ENCODE measurements at places on chromosomes 16 and 17.

- DNase-seq: no peak
These were observed 379.8 kb downstream of the CNTNAP4 start for GRCh38 chr16:76656994-76657393.

GRCh38 chr16:68991075-68991474 lies 114.4 kb upstream of the HAS3 start:
- no peak for DNase-seq

GRCh38 chr17:8664456-8665126 lies 34.1 kb upstream of the MYH10 start:
- DNase-seq: no peak

DNA sequence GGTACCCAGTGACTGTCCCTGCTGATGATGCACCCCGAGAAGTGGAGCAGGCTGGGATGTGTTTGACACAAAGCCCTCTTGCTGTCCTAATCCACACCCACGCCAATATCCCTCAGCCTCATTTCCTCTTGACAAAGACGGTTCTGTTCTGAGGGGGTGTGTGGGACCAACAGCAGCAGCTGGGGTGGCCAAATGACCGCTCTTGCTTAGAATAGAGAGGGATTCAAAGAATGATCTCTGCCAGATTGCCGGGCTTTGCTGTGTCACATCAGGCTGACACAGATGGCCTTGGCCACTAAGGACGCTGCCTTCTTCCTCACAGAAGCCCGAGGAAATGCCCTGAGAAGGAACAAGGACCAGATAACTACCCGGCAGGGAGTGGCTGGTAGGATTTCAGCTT lies 250.7 kb downstream of the NTN1 start:
- no peak for DNase-seq

- no peak for DNase-seq
These were observed 234.7 kb upstream of the MAF start for GRCh38 chr16:79835194-79835593.

DNA sequence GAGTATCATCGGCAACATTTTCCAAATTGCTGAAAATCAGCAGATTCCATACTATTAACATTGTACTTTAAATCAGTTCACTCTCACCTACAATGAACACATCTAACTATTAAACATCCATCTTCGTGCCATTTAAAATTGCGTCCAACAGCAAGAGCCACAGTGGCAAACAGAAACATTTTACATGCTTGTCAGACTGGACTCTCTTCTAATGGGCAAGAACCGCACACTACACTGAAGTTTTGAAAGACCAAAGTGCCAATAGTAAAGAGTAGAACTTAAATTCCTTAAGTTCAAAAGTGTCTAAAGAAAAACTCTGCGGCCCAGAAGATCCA lies 652 bp downstream of the RPS15A start:
- no peak for DNase-seq

DNA sequence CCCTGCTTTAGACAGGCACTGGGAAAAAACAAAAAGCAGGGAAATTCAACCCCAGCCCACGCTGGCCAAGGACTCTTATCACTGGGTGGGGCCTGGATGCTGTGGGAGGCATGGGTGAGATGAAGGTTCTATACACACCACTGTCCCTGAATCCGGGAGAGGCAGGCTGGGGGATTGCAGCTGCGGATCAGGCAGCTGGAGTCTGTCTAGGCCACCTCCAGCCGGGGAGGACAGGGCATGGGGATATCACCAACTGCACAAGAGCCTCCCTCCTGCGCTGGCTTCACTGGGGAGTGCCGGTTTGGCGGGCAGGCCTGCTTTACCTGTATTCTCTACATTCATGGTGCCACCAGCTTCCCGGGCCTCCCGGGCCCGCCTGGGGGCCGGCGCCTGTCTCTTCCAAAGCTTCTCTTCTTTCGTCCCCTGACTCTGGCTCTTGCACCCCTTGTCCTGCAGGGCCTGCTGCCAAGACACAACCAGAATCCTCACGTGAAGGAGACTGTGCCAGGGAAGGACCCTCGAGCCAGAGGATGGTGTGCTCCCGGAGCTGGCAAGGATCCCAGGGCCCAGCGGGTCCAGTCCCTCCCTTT lies 13.9 kb downstream of the KIFC3 start:
- no peak for DNase-seq

GRCh38 chr17:18320301-18320700 lies 5.2 kb downstream of the SMCR8 start:
- no peak for DNase-seq

- no peak for DNase-seq
These were observed 51.6 kb downstream of the PMP22 start for GRCh38 chr17:15213381-15214087.

- no peak for DNase-seq
These were observed 104.4 kb downstream of the IRX5 start for GRCh38 chr16:55035029-55035428.

- no peak for DNase-seq
These were observed 12.1 kb downstream of the CD300A start for GRCh38 chr17:74478420-74479100.

- DNase-seq: peak; percentile 23
These were observed at the start of gene CENPT for GRCh38 chr16:67847064-67847861. Gene CENPT (minus strand): TSS chr16:67847693. CDS start chr16:67833859, 13,834 bp downstream.

GRCh38 chr17:50146230-50146926 lies 4.1 kb downstream of the PPP1R9B start:
- no peak for DNase-seq

DNA sequence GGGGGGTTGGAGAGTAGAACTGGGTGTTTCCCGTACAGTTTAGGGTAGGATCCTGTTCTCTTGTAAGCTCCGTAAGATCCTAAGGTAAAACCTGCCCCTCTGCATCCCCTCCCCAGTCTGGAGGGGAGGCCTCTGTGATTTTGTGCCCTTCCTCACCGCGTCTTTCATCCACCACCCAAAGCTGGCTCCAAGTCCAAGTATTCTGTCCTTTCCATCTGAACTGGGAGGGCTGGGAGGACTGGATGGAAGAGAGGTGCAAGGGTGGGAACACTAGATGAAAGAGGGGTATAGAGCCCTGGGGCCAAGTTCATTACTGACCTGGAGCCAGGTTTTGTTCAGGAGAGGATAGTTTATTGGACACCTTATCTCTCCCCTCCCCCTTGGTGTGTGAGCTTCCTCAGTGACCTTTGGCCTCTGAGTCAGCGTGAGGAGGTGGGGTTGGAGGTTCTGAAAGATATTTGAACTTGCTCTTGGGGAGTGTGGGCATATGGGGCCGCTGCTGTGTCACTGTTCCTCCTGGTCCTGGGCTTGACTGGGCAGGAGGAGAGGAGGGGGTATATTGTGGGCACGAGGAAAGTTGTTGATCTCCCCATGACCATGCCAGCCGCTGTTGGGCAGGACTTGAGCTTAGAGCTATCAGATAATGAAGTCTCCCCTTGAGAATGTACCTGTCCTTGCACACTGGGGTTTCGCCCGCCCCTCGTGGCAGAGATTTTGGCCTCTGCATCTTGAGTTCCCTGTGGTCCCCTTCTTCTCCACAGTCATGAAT lies 1.6 kb downstream of the LASP1 start:
- peak; percentile 69 for DNase-seq

DNA sequence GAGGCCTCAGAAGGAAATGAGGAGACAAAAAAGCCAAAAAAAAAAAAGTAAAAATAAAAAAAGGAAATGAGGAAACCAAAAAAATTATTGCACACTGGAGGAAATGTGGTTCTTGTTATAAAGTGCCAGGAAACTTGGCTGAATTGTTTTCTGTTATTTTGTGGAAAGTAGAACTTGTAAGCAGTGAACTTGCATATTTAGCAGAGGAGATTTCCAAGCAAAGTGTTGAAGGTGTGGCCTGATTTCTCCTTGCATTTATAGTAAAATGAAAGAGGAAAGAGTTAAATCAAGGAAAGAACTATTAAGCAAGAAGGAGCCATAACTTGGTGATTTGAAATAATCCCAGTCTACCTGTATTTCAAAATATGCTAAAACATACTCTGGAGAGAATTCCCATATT lies 34.1 kb upstream of the CPPED1 start:
- DNase-seq: no peak

GRCh38 chr17:45156242-45156641 lies 5.4 kb upstream of the HEXIM2 start:
- DNase-seq: no peak

- DNase-seq: no peak
These were observed 42.3 kb downstream of the TNRC6A start for GRCh38 chr16:24771779-24772157.

DNA sequence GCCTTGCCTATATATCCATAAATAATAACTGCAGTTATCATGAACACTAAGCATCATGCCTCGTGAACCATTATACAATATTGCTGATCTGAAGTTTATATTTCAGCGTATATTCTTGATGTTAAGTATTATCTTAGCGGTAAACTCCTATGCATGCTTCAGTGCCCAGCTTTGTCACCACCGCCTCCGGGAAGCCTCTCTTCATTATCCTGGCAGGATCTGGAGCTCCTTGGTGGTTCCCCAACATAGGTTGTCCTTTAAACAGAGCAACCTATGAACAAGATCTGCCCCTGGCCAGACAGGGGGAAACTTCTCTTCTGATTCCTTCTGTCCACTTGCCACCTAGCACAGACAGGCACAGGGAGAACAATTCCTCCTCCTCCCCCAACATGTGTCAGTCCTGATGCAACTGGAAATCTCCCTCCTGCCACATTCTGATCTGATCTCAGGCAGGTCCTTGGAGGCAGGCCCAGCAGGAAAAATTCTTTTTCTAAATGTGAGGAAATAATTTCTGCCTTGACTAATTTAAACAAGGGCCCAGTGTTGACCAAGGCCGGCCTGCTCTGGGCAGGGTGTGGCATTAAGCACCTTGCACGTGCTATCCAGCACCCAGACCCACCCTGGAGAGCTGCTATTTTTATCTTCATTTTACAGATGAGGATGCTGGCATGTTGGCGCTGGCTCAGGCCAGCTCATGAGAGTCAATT lies 22.4 kb downstream of the SPNS2 start:
- DNase-seq: no peak

DNA sequence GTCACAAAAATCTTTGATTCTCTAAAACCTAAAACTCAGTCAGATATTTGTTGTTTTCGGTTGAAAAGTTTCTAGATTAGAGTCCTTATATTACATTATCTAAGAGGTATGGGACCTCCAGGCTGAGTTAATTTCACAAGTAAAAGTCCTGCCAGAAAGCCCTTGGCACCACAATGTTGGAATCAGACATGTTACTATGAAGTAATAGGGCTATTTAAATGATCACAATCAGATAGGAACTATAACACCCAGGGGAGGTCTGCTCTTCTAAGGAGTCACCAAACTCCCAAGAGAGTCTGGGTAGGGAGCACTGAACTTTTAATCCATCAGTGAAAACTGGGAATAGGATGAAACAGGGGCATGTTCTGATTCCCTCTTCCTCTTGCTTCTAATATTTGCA lies 54.2 kb downstream of the WIPI1 start:
- DNase-seq: no peak

DNA sequence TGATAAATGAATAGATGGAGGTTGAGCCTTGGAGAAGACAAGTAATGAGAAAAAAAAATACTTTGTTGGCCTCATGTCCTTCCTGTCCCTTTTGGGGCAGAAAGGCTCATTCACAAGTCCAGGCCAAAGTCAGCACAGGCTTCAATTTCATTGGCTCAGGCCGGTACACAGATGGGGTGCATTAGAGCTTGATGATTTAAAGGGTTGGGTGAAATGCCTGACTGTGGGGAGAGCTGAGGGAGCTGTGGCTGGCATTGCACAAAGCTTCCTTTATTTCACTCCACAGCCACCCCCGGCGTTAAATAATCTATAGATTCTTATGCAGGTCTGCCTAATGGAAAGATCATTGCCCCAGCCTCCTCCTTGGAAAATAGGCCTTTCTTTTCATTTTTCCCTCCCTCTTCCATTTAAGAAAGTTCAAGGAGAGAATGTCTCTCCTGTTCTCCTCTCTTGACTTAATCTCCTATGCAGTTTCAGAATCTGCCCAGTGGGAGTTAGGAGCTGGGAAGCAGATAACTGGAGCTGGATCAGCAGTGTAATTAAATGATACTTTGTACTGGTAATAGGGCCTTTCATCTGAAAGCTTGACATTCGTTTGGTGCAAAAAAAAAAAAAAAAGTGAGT lies 24.4 kb downstream of the YPEL2 start:
- no peak for DNase-seq

GRCh38 chr17:2899906-2900305 lies 103.7 kb downstream of the RAP1GAP2 start:
- DNase-seq: no peak

DNA sequence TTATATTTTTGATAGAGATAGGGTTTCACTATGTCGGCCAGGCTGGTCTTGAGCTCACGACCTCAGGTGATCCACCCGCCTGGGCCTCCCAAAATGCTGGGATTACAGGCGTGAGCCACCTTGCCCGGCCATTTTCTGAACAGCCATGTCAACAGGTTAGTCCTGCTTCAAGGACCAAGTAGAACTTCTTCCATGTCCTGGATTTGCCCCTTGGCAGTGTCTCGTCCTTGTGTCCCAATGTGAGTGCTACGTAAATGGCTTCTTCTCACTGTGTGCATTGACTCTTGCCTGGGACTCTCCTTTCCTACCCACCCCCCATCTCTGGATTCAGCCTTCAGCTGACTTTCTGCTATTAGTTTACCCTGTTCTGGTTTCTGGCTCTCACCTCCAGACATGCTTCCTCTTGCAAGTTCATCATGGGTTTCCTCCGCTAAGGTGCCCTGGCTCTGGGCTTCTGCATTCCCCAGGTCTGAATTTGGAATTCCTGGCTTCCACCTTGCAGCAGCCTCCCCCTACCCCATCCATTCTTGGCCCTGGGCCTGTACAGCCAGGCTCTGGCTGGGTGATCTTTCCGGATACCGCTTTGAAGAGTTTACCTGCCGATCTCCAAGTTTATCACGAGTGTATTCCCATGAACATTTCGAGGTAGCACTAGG lies 14.0 kb upstream of the IRF8 start:
- DNase-seq: no peak

DNA sequence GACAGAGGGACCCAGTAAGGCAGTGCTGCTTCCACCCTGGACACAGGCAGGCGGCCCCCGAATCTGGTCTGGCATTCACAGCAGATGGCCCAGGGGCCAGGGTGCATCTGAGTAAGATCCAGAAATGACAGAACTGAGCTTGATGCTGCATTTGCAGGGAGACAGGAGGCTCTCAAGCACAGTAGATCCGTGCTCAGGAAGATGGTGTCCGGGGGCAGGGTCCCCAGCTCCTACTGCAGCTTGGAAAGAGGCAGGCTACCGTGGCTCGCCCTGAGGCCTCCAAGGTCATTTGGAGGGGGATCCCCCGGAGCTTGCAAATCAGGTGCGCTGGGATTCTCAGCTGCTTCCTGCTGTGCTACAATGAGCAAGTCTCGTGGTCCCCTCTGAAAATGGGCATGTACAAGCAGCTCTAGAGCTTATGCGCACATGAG lies 2.2 kb downstream of the C16orf95 start:
- no peak for DNase-seq

DNA sequence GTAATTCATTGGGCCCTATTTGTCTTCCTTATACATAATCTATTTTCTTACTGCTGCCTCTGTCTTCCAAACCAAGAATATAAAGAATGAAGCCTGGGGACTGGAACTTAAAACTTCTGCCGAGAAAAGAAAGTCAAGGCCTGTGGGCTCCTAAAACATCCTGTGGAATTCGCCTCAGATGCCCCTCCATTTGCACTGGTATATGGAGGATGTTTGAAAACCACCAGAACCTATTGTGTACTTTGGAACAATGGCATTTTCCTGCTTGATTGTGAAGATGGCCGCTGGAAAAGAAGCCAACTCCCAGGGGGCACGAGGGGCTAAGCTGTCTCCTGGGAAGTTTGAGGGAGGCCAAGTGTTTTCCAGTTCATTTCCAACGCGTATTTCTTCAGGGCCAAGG lies 122.4 kb downstream of the WWOX start:
- DNase-seq: no peak
